ENCODE measurements at places on chromosomes 7 and 10.

DNA sequence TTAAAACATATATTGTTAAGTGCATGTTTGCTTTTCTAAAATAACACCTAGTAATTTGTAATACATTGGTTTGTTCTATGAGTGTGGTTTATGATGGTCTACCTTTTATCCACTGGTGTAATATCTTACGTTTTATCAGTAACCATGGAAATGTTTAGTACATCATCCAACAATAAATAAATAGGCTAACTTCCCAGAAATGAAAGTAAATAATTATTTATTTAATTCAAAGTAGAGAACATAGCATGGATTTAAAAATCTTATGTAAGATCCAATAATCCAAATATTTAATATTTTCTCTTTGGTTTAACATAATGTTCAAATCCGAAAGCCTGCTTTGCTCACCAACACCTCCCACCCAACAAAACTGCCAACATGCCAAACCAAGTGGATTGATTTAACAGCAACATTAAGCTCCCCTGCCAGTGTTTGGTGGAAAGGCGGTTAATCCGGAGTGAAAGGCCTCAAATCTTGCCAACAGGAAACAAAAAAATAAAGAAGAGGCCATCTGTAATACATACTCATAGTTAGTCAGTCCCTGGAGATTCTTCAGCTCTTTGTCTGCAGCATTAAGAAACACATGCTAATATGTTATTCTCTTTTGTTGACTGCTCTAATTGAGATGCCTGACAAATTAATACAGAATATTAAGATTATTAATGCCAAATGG lies 897.8 kb downstream of the CNTNAP2 start:
- no peak for DNase-seq

GRCh38 chr10:21637795-21638194 lies 103.8 kb downstream of the MLLT10 start:
- no peak for DNase-seq

- no peak for DNase-seq
These were observed 8.4 kb upstream of the LGI1 start for GRCh38 chr10:93749218-93749799.

DNA sequence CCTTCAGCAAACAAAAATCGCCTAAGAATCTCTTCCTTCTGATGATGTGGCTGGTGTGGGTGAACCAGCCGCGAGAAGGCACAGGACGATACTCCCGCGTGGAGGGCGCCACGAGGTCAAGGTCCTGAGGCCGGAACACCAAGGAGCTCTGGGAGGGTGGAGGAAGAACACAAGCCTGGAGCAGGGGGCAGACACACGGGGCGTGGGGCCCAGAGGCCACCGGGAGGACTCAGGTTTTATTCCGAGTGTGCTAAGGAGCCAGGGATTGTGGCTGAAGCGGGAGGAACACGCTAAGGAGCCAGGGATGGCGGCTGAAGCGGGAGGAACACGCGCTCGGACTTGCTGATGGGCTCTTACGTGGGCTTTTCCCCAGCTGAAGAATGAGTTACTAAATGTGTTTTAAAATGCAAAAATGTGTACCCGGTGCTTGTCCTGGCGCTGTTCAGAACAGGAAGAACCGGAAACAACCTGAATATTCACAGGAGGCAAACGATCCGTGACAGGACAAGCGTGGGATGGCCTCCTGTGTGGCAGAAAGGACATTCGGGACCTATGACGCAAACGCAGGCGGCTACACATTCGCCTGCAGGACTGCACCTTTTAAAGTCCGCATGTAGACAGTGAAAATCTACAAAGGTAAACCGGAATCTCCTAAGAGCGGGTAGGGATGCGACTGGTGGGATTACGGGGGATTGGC lies 64.0 kb downstream of the MAD1L1 start:
- DNase-seq, result no peak

- no peak for DNase-seq
These were observed 102.0 kb upstream of the TARP start for GRCh38 chr7:38375453-38375852.

GRCh38 chr10:123862421-123863182 lies 29.0 kb downstream of the CPXM2 start:
- no peak for DNase-seq

Data from BE2C (cell line).